ENCODE measurements at places on chromosomes 1 and 21.

DNA sequence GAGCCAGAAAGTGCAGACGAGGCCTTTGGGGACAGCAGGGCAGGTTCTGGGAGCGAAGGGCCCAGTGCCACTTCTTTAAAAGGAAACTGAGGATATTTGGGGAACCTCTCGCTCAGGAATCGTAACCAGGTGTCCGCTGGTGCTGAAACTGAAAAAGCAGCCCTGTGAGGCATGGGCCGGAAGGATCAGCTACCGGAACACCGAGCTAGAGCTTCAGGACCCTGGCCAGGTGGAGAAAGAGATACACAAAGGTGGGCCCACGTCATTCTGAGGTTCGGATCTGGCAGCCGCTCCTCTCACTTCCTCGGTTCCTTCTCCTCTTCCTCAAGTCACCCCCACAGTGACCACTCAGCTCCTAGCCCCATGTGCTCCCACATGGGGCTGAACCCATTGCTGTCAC, 18.1 kb downstream of the MX2 start:
- no peak for DNase-seq

DNA sequence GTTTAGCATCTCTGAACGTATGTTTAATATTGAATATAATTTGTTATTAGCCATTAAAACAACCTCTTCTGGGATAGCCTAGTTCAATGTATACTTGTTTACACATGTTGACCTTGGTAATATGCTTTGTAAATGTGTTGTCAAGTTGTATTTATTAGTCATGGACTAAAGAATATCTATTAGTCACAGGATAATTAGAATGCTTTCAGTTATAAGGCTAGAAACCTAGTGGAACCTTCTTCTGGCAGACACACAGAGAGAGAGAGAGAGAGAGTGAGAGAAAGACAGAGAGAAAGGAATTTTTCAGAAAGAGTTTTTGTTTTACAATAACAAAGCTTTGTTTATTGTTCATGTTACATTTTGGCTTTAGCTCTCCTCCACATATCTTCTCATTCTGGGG, 181.1 kb upstream of the APP start:
- DNase-seq = no peak

DNA sequence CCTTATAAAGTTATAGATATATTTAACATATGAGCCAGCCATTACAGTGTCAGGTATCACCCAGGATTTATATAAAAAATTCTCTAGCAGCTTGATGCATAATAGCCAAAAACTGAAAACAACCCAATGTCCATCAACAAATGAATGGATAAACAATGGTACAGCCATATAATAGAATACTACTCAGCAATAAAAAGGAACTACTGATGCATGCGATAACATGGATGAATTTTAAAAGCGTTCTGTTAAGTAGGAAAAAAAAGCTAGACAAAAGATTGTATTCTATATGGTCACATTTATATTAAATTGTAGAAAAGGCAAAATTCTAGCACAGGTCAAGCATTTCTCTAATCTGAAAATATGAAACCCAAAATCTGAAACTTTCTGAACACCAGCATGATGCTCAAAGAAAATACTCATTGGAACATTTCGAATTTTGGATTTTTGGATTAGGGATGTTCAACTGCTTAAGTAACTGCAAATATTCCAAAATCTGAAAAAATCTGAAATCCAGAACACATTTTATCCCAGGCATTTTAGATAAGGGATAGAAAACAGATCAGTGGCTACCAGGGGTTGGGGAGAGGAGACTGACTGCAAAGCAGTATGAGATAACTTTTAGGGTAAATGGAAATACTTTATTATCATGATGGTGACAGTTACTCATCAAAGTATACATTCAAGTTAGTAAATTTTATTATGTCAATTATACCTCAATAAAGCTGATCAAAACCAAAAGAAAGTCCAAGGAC, 22.0 kb downstream of the SLC16A1 start:
- DNase-seq = no peak

DNA sequence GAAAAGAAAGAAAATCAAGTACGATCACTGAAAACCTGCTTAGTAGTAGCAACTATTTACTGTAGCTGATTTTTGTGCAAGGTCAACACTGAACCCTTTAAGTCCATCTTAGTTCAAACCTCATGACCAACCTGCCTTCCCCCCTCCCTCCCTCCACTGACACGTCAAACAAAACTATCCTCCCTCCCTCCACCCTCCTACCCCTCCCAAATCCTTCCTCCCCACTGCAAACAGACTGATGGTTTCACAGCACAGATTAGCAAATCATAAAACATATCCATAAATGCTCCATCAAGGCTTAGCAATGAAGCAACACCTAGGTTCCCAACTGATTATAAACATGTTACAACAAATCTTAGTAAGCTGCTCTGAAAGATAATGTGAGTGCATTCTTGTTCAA, 164.3 kb upstream of the GREM2 start:
- no peak for DNase-seq

DNA sequence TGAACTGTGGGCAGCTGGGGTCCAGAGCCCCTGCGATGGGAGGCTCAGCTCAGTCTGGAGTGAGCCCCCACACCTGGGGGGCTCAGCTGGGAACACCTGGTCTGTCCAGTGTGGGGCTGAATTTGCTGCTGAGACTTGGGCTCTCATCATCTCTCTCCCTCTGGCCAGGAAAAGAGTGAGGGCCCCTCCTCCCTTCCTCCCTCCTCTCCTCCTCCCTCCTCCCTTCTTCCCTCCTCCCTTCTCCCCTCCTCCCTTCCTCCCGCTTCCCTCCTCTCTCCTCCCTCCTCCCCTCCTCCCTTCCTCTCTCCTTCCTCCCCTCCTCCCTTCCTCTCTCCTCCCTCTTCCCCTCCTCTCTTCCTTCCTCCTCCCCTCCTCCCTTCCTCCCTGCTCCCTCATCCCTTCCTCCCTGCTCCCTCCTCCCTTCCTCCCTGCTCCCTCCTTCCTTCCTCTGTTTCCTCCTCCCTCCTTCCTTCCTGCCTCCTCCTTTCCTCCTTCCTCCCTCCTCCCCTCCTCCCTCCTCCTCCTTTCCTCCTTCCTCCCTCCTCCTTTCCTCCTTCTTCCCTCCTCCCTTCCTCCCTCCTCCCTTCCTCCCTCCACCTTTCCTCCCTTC, 23.5 kb upstream of the PEX10 start:
- DNase-seq = no peak

GRCh38 chr21:29082046-29082815, 8.8 kb upstream of the CCT8 start:
- no peak for DNase-seq

DNA sequence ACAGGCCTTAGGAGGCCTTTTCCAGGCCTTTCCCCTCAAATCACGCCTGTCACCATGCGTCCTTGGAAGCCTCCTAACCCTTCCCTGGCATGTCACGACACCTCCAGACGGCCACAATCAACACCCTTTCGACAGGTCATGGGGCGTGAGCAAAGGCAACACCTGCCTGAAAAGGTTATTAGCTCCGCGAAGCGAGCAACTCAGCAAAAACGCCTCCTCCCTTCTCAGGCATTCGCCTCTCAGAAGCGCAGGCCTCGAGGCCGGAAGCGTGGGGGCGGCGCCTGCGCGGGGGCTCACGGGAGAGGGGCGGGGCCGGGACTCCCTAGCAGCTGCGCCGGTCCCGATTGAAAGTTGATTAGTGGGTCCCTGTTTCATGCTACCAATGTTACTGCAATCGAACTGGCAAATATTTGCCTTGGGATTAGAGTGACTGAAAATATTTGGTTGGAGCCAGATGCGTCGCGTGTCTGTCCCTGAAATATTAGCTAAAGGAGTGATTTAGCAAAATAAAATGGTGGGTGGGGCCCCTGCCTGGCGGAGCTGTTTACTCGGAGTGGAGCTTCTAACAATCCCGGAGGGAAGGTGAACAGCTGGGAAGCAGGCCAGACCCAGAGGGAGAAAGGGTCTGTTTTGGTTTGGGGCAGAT, 44.9 kb downstream of the GFI1 start:
- DNase-seq = no peak

DNA sequence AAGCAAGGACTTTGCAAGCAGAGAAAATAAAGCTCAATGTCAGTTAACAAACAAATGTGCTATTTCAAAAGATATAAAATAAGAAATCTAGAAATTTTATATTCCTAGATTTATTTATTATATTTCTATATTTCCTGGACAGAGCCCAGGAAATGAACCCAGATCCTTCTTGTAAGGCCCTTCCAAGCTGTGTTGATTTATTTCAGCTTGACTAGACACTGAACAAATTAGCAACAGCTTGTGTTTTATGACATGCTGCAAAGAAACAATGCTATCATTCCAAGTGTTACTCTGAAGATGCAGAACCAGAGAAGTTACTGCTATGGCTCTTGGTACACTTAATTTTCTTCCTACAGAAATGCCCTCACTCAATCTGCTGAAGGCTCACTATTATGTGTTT, 6.2 kb downstream of the TGFBR3 start:
- DNase-seq = no peak

DNA sequence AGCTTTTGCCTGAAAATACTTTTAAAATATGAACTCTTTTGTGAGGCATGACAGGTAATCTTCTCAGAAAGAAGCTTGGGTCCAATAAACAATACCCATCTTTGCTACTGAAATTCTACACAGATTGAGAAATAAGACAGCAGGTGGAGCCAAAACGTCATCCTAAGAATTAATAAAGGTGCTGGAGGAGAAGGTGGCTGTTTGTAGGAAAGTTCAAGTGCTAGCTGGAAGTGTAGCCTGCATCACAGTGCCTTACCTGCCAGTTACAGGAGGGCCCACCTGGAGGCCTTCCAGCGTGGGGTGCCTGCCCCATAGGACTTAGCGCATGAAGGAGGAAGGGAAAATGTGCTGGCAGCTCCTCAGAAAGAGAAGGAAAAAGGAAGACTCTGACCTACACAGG, 93.7 kb downstream of the TTC3 start:
- no peak for DNase-seq

DNA sequence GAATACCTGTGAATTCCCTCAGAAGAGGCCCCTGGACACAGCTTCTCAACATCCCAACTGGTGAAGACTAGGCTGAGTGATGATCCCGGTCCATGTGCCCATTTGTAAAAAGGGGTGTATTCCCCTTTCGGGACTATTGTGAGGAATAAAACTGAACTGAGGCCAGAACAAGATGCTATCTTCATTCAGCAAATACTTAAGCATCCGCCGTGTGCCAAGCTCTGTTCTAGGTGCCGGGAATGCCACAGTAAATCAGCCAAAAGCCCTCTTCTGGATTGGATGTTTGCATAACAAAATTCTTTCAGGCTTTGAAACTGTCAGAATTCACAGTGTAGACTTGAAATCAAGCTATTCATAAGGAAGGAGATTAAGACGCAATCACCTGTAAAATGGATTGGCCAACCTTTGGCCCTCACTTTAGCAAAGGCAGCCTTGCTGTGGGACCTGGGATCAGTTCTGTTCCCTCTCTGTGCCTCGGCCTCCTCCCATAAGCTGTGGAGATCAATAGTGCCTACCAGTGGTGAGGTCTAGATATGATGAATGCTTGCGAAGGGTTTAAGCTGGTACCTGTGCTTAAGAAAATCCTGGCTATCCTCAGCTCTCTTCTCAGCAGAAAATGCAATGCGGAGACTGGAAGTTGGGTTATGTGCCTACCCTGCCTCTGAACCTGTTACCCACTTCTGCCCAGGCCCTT, 1.8 kb downstream of the ALPL start:
- no peak for DNase-seq

DNA sequence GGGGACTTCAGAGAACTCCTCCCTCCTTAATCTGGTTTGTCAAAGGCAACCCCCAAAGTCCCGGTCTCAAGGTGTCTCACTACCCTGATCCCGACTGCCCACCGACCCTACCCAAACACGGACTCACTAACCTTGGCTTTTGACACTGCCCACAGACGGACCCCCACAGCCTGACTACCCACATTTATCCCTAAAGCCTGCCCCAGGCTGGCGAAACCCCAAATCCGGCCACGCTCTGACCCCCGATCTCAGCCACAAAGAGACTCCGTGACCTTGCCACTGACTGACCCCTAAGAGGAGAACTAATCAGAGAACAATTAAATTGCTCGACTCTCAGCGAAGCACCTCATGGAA, 5.2 kb downstream of the ID3 start:
- no peak for DNase-seq

DNA sequence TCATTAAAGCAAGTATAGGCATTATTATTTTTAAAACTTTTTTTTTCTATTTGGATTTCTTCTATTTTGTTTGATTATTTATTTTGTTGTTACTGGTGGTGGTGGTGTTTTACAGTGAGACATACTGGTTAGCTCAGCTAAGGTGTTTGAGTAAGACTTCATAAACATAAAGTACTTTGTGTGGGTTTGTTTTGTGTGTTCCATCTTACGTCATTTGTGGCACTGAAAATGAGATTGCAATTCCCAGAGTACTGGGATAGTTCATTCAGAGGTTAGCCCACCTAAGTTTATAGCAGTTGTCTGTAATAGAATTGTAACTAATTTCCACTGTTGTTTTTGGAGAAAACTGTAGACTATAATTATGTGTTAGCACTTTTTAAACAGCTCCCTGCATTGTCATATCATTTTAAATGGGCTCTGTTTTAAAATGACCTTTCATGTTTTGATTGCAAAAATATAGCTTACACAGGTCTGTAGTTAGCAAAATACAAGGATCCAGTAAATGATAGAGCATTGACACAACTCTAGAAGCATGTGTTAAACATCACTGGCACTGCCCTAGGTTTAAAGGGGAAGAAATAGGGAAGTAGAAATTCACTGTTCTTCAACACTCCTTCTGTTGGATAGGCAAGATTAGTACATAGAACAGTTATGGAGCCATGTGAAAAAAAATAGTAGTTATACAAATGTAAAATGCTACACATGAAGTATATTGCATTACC, 171.7 kb downstream of the NFIA start:
- DNase-seq = no peak

- no peak for DNase-seq
Measured at GRCh38 chr21:14900611-14901010, 164.2 kb downstream of the NRIP1 start.

DNA sequence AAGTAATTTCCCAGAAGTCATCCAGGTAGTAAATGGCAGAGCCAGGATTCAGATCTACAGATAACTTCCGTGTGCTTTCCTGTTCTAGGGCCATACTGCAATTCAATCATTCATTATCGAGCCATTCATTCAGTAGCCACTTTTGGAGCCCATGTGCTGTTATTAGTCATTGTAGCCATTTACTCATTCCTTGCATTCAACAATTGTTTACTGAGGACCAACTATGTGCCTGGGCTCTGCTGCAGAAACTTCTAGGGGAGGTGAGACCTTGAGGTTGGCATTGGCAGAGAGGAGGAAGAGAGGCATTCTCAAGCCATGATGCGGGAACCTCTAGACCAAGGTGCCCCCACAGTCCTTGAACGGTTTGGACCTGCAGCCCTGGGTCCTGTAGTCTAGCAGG, 27.9 kb downstream of the EPHB2 start:
- no peak for DNase-seq
